ENCODE measurements at places on chromosomes 5 and 9.

DNA sequence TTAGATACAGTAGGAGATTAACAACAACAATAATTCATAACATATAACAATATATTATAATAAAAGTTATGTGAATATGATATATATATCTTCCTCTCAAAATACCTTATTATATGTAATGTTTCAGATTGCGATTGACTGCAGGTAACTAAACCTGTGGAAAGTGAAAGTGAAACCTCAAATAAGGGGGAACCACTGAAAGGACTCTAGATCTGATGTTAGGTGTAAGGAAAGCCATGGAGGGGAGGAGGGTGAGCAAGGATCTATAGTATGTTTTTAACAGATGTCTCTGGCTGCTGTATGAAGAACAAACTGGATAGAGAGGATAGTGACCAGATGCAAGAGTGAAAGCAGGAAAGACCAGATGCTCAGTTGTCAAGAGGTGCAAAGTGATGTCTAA, 5.8 kb upstream of the FSTL4 start:
- no peak for DNase-seq

- DNase-seq = no peak
Observed at GRCh38 chr5:137778772-137779564, 24.8 kb upstream of the HNRNPA0 start.

DNA sequence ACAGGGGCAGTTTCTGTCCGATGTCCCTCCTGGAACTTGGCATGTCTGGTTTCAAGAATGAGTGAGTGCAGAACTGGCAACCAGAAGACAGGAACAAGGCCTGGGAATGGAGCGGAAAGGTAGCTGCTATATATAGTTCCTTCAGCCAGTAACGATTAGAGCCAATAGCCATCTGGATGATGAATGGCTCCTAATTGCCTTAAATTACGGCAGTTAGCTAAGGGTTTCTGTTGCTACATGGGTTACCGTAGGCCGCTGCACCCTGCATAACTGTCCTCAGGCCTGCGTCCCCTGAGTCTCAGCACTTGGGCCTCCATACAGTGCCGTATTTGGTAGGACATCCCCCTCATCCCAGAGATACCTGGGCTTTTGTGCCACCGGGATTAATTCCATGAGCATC, 29.4 kb downstream of the WWC1 start:
- no peak for DNase-seq

DNA sequence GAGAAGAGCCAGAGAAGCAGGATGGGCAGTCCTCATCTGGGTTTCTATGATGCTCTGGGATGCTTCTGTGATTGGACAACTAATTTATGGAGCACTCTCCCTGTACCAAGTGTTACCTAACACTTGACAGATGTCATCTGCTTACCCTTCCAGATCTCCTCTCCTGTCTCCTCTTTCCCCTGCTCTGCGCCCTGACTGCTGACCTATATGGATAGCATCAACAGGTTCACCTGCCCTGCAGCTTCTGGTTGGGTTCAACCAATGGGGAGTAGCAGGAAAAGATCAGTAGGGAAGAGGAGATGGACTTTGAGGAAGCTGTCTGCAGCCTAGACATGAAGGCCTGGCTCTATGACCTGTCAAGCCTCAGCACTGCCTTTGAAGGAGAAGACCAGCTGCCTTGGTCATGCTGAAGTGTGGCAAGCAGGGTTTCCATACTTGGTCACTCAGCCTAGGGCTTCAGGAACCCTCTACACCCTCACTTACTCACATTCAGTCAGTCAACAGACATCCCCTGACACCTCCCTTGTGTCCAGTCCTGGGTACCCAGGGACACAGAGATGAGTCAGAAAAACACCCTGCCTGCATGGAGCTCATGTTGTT, 11.3 kb upstream of the P4HA2 start:
- no peak for DNase-seq

DNA sequence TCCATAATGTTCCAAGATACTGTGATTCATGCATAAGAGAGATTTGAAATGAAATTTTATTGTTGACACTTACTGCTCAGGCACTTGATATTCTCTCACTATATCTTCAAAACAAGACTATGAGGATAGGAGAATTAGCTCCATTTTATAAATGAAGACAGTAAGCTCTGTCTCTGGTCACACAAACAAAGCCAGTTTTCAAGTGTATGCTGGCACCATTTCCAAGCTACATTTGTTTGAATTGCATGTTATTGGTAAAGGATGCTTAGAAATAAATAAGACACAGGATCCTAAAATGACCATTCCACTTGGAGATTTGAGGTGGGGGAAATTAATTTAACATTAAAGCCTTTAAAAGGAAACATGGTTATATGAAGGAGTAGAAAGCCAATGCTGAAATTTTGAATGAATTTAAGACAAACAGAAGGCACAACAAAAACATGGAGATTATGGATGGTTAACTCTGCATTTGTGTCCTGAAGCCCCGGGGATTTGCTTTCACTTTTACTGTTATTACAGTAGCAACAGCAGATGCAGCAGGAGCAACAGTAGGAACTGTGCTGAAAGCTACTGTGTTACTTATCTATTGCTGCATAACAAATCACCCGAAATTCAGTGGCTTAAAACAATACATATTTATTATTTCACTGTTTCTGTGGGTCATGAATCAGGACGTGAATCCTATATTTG, 79.7 kb upstream of the ASTN2 start:
- DNase-seq = no peak

DNA sequence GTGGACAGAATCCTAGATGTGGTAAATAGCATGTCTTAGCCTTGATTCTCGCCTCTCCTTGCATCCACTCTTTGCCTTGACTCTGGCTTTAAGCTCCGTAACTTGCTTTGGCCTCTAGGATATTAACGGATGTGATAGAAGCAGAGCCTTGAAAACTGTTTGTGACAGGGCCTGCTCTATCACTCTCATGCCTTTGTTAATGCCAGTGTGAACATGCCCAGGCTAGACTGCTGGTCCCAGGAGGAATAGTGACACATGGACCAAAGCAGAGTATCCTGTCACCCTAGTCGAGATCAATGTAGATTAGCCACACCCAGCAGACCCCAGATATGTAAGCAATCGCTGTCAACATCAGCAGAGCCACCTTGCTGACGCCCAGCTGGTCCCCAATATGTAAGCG, 109.9 kb upstream of the C9orf72 start:
- DNase-seq = no peak

- DNase-seq = no peak
Observed at GRCh38 chr9:70801181-70801829, 320.1 kb downstream of the TRPM3 start.

GRCh38 chr9:79390077-79390698, 181.6 kb upstream of the TLE4 start:
- no peak for DNase-seq

DNA sequence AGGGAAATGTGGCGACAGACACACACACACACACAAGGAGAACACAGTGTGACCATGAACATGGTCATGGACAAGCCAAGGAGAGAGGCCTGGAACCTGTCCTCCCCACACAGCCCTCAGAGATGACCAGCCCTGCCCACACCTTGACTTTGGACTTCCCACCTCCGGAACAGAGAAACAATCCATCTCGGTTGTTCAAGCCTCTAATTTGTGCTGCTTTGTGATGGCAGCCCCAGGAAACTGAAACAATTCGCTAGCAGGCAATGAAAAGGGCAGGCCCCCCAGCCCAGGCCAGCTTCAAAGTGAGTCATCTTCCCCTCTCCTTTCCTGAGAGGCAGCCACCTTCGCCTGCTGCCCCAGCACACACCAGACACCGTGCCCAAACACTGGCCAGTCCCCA, 47.7 kb downstream of the NSUN2 start:
- DNase-seq = no peak

Measured in CD4-positive, alpha-beta T cell treated with Interferon gamma for 1 hour (primary cell).